ENCODE measurements at places on chromosomes 6 and 20. TPM values are rescaled to one million over a fixed set of nuclear protein-coding genes. Genes with fewer than 3 reads are reported as not detected.

The FOXP4 gene
- 0.72 TPM for total RNA-seq

The AGER gene
- 2.9 TPM for total RNA-seq

The PIGU gene
- 6.0 TPM for total RNA-seq

The WFDC5 gene
- 1.2 TPM for total RNA-seq

The SAMD3 gene
- 9.1 TPM for total RNA-seq

The PACRG gene
- 0.96 TPM for total RNA-seq

Data from umbilical cord (tissue), 2 donors.